ENCODE measurements at places on chromosomes 4 and X.

DNA sequence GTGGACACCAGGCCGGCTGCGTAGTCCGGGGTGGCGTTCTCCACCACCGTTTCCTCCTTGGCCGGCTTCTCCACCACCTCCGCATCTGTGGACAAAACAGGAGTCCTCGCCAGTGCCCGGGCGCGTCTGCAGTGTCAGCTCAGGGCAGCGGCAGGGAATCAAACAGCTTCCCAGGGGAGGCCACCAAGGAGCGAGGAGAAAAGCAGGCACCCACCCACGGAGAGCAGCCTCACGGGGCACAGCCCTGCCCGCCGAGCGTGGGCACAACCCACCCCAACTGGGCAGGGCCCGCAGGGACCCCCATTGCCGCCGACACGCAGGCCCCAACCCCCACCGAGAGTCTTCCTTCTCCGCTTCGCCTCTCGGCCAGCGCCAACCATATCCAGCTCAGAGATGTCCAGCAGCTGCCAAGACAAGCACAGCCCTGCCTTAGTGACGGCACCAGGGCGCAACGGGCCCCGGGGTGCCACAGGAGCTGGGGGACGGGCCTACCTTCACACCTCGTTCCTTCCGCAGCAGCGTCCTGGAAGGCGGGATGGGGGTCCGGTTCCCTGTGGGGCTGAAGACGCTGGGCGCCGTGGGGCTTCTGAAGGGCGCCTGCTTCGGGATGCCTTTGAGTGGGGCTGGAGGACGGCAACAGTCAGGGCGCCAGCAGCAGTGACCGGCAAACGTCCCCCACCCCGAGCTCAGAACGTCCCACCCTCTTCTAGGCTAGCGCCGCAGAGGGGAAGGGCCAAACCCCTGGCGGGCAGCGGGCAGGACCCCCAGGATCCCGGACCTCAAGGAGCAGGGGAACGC, 22.8 kb downstream of the NELFA start:
- no peak for DNase-seq

DNA sequence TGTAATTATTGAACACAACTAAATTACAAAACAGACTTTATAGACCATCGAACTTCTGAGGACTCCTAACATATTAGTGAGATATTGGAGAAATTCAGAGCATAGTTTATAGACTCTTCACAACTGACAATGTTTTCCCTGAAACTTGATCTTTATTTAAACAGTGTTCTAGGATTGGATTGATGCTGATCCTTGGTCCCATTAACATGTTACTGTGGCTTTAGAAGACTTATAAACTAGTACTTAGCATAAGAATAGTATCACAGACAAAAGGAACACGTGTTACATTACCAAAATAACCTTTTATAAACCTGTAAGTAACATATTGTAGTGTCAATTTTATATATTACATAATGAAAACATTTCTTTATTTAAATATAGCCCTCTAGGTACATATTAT, 689.6 kb downstream of the CCSER1 start:
- DNase-seq, result no peak

DNA sequence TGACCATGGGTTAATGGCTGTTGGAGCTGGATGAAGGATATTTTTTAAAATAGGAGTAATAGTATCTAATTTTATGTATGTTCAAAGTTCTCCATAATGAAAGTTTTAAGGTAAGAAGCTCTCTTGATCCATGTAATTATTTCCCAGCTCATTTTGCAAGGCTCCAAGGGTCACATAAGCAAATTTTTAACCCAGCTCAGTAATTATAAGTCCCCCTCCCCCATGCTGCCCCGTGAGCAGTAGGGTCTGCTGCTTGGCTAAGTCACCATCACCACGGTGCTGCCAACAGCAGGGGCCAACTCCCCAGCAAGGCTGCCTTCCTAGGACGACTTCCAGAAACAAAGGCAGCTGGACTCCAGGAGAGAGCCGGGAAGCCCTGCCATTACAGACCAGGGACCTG, 340.0 kb downstream of the FBXW7 start:
- no peak for DNase-seq

DNA sequence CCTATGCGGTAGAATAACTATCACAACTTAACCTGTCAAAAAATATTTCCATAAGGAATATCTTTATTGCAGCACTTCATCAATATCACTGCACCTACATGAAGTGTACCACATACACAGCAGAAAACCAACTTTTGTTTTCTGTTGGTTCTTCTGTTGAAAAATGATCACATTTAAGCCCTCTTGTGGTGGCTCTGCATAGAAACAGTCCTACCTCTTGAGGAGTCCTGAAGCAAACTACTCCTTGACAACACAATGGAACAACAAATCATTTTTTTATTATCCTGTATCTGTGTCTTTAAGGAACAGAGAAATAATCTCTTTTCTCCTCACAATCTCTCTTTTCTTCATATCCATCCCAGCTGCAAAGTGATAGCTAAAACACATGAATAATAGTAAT, 39.8 kb upstream of the ATOH1 start:
- DNase-seq, result peak; percentile 16

GRCh38 chr4:85298037-85298436, 176.9 kb upstream of the ARHGAP24 start:
- DNase-seq, result no peak

DNA sequence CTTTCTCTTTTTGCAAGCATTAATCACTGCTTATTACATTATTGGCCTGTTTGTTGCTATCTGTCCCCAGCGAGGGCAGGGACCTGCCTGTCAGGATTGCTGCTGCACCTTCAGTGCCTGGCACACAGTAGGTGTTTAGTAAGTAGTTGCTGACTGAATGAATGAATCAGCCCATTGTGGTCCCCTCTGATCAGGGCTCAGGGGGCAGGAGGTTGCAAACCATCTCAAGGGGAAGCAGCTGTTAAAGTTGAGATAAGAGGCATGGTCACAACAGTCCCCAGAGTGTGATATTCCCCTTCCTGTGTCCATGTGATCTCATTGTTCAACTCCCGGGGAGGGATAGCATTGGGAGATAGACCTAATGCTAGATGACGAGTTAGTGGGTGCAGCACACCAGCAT, 85.4 kb downstream of the WFS1 start:
- no peak for DNase-seq

DNA sequence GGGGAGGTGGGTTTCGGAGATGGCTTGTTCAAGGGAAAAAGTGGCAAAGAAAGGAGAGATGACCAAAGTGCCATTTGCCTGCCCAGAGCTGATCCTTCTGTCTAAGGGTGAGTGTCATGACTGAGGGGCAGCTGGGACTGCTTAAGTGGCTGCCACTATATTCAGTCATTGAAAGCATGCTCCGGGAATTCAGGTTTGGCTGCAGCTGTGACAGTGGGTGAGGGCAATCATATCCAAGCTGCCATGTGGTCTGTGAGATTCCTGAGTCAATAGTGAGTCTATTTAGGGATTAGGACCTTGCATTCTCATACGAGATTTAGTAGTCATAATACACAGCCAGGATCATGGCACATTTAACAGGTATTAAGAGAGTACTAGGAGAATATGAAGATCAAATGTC, 138.8 kb upstream of the BANK1 start:
- DNase-seq, result no peak

DNA sequence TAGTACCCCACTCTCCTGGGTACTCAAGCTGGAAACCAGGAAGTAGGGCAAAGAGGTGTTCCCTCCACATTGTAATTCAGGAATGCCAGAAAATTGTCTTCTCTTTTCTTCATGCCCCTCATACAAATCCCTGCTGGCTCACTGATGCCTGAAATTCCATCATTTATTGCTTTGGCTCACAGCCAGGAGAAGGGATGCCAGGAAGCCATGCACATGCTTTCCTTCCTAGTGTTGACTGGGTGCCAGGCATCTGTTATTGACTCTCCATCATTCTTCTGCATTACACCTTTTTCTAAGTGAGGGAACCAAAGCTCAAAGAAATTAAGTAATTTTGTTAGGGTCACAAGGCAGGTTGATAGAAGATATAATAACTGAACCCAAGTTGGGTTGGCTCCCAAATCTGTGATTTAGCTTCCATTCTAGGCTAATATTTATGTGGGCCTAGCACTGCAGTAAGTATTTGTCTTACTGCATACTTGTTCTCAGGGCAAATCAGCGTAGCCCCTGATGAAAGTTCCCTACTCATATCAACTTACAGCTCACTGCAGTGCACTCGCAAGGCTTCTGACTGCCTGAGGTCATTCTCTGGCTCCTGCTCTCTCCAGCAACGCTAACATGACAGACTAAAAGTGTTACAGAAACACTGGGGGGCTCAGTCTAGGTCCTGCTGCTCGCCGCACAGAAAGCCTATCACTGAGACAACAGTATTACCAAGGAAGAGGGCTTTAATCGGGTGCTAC, 89.0 kb downstream of the TRAPPC11 start:
- DNase-seq, result no peak

DNA sequence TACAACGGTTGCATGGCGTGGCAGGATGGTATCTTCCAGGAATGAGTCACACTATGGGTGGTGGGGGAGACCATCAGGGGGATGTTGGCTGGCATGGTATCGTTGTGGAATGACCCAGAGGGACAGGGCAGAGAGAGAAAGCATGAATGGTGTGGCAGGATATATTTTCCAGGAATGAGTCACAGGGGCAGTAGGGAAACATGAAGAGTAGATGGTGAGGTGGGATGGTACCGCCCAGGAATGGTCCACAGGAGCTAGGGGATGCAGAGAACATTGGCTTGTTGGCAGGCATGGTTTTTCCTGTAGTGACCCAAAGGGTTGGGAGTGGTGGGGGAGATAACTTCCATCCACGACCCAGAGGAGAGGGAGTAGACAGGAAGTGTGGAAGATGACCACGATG, 62.4 kb downstream of the MAOA start:
- no peak for DNase-seq

DNA sequence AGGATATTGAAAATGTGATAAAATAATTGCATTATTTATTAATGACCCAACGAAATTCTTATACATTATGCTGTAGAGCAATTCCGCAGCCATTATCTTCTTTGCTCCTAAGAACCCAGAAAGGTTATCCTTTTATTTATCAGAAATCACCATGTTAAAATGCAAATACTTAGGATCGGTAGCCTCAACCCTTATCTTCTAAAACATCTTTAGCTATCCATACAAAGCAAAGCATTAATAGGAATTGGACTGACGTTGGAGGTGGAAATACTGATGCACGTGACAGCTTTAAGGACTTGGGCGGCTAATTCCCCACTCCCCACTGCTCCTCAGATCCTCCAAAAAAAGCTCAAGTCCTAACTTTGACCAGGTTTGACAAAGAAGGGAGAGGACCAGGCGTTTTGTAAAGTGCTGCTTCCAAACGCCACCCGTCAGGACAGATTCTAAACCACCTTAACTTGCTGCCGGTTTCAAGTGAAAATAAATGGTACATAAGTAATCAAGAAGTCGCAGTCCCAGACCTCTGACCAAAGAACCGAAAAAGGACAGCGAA, 539 bp upstream of the SPCS3 start:
- no peak for DNase-seq

DNA sequence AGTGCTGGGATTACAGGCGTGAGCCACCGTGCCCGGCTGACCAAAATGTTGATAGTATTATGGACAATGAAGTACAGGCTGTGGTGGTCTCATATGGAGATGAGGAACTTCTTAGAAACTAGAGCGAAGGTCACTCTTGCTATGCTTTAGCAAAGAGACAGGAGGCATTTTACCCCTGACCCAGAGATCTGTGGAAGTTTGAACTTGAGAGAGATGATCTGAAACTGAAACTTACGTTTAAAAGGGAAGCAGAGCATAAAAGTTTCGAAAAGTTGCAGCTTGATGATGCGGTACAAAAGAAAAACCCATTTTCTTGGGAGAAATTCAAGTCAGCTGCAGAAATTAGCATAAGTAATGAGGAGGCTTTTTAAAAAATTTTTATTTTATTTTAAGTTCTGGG, 8.5 kb upstream of the CTAG2 start:
- no peak for DNase-seq

DNA sequence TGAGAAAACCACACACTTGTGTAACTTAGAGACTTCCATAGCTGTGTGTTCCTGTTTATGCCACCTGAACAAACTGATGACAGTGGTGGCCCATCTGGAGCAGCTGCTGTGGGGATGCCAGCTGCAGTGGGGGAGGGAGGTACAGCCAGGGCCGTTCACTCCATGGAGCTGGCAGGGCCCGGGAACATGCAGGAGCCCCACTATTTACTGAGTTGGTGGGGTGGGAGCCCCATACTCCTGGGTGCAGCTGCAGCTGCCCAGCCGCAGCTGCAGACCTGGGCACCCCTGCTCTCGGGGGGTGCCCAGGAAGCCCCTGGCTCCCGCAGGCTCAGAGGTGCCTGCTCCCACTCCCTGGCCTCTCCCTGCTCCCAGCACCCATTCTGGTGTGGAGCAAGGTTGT, 398.6 kb upstream of the RASGEF1B start:
- DNase-seq, result no peak

DNA sequence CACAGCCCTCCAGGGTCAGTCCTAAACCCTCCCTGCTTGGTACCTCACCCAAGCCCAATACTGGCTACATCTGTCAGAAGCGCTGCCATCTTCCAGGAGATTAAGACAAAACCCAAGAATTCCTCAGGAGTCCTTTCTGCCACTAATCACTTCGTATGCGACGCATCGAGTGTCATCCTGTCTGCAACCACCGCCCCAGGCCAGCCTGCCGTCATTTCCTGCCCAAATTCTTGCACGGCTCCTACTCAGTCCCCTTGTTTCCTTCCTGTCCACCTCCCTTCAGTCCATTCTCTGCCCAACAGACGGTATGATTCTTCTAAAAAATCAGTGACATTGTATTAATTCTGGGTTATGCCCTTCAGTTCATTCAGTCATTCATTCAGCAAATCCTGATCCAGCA, 113.6 kb downstream of the NFKB1 start:
- DNase-seq, result no peak

DNA sequence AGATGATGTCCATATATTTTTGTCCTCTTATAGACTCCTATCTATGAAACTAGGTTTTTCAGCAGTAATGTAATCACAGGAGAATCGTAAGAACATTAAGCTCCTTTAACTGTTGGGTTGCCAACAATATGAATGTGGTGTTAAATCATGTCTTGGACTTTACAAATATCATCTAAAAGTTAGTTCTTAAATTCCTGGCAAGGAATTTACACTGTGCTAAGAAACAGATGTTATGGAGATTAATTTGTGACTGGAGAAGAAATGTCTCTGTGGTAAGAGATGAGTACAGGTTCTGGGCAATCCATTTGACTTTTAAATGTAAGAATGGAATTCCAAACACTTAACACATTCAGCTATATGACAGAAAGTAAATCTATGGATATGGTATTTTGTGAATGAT, 34.6 kb downstream of the CNKSR2 start:
- DNase-seq, result no peak

GRCh38 chrX:154396973-154397887, 947 bp upstream of the RPL10 start:
- no peak for DNase-seq

DNA sequence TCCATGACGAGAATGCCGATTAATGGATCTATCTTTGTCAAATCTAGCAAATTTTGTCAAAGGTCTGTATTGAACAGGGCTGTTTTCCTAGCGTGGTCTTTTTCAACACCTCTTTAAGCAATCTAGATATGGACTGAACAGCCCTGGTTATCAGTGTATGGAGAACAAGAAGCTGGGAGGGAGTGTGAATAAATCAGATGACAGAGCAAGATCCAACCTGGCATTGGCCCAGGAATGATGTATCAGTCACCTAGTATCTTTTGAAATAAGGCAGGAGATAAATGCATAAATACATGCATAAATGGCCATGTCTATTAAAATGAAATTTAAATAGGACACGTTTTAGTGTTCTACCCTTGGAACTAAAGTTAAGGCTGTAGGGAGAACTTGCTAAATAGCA, 15.7 kb upstream of the AP1S2 start:
- no peak for DNase-seq
